Osteocyte (in vitro differentiated cells): ENCODE measurements at places on chromosomes 12 and 14. TPM values are rescaled to one million over a fixed set of nuclear protein-coding genes. Genes with fewer than 3 reads are reported as not detected.

DNA sequence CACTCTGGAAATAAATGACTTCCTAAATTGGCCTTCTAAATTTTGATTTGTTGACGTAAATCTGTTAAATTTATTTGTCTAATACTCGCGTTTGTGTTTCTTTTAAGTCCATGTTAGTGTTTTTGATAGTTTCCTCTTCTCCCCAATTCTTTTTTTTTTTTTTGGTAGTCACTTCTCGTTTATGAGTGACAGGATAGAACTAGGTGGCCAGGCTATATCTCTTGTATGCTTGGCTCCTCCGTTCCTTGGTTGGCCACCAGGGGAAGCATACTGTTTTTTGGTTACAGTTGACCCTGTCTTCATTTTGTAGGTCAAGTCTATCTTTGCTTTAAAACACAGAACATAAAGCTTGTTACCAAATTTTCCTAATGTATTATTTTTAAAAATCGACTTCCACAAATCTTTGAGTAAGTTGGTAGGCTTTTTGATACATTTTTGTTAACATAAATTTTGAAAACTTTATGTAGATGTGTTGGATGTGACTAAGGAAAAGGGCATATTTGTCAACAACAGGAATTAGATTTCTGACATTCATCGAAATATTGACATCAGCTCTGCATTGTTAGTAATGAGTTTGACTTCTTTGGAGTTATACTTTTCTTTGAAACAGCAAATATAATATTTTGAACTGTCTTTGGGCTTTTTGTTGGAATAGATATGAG lies 2.2 kb downstream of the RCOR1 start:
- H3K4me1 ChIP-seq, result peaks cover 37% of the 10 kb centered on the region
- H3K27me3 ChIP-seq, result no peaks in the 10 kb centered on the region
- H3K4me3 ChIP-seq, result peak overlapping the region; percentile 93
- no peaks in the 10 kb centered on the region for H3K36me3 ChIP-seq
- DNase-seq, result no peak
- peak overlapping the region; percentile 90 for H3K27ac ChIP-seq

DNA sequence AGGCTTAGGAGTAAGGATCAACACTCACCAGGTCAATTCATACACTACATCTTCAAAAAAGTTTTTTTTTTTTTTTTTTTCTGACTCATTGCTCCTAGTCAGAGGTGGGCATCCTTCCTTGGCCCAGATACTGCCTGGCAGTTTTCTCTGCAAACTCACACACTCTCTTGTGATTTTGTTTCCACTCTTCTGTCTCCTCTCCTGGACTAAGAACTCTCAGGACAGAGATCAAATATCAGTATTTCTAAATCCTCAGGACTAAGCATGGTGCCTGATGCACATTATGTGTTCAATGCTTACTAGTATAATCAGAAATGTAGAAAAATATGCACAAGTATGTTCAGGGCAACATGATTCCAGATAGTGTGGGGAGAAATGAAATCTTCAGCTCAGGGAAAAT lies 10.2 kb upstream of the PAH start:
- no peak overlapping the region for H3K27ac ChIP-seq
- no peaks in the 10 kb centered on the region for H3K27me3 ChIP-seq
- no peak overlapping the region for H3K4me3 ChIP-seq

- H3K4me1 ChIP-seq, result no peaks in the 10 kb centered on the region
- no peak for DNase-seq
- H3K36me3 ChIP-seq, result no peaks in the 10 kb centered on the region
- H3K27me3 ChIP-seq, result no peaks in the 10 kb centered on the region
- no peak overlapping the region for H3K27ac ChIP-seq
These were observed 45.0 kb downstream of the PIK3C2G start for GRCh38 chr12:18306311-18306710.

- no peak overlapping the region for H3K27ac ChIP-seq
- peaks cover 15% of the 10 kb centered on the region for H3K4me1 ChIP-seq
- no peak overlapping the region for H3K4me3 ChIP-seq
- H3K36me3 ChIP-seq, result peaks cover 2% of the 10 kb centered on the region
These were observed 3.3 kb upstream of the RIMBP2 start for GRCh38 chr12:130719263-130719859.

- peaks cover 20% of the 10 kb centered on the region for H3K4me1 ChIP-seq
- no peaks in the 10 kb centered on the region for H3K27me3 ChIP-seq
- DNase-seq, result no peak
- peak overlapping the region; percentile 82 for H3K27ac ChIP-seq
- H3K36me3 ChIP-seq, result peaks cover 19% of the 10 kb centered on the region
These were observed 1.9 kb upstream of the CLEC2D start for GRCh38 chr12:9667403-9668160.

VRK1 gene
- 10.6 and 12.8 TPM in 2 replicates for total RNA-seq

KRT81 gene
- 0.50 and 0.83 TPM in 2 replicates for total RNA-seq

TSPAN8 gene
- 0.38 TPM in 1 of 2 replicates, not detected in the other for total RNA-seq

MYL2 gene
- not detected in 2 replicates for total RNA-seq
